ENCODE measurements at places on chromosomes 12 and 14.

- DNase-seq = no peak
These were observed 45.1 kb downstream of the AKAP6 start for GRCh38 chr14:32374155-32374554.

- no peak for DNase-seq
These were observed 1434.5 kb downstream of the LRFN5 start for GRCh38 chr14:43041207-43041606.

GRCh38 chr12:22173177-22173576, 127.2 kb downstream of the CMAS start:
- DNase-seq = no peak

- no peak for DNase-seq
These were observed 798 bp downstream of the CLEC2B start for GRCh38 chr12:9868311-9868801.

DNA sequence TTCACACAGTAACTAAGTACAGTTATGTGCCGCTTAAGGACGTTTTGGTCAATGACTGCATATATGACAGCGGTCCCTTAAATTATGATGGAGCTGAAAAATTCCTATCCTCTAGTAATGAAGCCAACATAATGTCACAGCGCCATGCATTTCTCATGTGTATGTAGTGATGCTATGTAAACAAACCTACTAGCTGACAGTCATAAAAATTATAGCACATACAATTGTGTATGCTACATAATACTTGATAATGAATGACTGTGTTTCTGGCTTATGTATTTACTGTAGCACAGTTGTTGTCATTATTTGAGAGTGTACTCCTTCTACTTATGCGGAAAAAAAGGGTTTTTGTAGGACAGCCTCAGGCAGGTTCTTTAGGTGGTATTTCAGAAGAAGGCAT, 99.7 kb downstream of the DACT1 start:
- DNase-seq = no peak

DNA sequence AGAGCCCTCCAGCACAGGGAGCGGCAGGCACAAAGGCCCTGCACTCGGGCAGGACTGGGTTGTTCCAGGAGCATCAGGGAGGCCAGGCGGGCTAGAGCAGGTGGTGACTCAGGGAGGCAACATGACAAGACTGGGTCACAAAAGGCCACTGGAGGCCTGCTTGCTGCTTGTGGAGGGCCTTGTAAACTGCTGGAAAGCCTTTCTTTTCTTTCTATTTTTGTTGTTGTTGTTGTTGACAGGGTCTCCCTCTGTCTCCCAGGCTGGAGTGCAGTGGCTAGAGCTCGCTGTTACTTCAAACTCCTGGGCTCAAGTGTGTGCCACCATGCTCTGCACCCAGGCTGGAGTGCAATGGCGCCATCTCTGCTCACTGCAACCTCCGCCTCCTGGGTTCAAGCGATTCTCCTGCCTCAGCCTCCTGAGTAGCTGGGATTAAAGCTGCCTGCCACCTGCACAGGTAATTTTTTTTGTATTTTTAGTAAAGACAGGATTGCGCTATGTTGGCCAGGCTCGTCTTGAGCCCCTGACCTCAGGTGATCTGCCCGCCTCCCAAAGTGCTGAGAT, 11.8 kb upstream of the RCOR1 start:
- DNase-seq = no peak

DNA sequence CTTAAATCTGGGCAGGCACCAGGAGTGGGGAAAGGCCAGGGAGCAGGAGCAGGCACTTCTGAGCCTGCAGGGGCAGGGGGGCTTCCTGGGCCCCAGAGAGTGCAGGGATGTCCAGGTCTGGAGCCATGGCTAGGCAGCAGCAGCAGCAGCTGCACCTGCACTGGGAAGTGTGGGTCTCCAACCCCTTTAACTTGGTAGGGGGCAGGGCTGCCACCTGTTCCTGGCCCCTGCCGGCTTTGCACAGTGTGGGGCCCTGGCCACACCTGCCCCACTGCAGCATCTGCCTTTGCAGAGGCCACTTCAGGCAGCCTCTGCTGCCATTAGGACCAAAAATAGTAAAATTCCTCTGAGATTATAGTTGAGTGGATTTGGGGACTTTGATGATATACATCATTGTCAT, 138.5 kb downstream of the SLC16A7 start:
- no peak for DNase-seq

GRCh38 chr14:34851395-34851794, 23.8 kb downstream of the BAZ1A start:
- DNase-seq = no peak

DNA sequence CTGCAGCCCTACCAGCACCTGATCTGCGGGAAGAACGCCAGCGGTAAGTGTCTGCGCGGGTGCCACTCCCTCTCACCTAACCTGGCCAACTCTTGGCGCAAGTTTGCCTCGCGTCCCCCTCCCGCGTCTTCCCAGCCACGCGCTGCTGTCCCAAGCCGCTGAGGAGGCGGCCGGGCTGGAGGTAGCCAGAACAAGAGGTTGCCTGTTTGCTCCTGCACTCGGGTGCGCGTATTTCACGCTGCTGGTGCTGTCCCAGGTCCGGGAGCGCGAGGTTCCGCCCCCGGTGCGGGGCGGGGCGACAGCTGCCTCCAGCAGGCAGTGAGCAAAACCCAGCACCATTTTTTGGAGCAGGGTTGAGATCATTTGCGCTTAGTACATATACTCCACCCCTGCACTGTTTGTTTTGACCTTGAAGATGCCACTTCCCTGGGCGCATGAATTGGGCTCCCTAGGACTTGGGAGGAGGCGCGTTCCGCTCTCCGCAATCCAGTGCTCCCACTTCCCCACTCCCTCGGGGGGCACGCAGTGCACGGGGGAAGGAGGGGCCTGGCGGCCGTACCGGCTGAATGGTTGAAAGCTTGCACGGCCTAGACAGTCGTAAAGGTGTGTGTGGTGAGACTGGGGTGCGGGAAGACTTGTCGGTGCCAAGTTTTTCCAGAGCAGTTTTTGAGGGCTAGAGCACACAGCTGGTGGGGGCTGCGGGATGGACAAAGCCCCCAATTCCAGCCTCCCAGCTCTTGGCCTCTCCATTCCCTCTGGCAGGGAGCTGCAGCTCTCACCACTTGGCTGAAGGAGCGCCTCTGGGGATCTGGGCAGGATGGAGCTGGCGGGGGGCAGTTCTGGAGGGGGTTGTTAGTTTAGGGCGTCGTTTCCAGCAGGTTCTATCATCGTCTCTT, 226.9 kb upstream of the CRY1 start:
- peak; percentile 56 for DNase-seq

DNA sequence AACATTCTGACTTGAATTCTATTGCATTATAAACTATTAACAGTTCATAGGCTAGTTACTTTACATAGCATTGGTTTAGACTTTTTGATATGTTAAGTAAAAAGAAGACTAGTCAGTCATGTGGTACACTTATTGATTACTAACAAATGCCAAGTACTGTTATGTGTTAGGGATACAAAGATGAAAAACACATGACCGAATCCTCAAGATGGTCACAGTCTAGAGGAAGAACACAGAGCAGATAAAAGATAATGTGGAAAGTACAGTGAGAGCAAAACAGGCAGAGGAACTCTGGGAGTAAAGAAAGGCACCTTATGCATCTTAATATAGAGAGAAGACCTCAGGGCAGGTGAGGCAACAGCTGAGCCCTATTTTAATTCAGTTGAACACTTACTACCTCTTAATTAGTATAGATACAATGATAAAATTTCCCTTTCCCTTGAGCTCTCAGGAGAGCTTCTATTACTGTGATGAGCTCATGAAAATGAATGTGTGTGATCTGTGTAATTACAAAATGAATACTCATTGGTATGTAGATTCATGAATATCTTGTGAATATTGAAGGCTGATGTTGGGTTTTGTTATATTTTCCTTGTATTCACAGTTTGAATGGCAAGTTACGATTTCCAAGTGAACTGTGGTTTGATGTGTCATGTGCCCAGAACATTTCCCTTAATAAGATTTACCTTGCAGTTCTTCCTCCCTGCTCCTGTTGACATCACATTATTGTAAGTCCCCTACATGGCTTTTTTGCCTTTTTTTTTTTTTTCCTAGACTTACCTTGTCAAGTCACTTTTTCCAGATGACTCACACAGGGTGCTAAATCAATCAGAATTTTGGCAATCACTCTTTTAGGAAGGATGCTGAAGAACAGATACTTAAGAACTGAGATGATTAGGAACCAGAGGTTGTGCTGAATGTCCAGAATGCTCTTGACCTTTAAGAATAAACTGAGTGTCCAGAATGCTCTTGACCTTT, 29.5 kb upstream of the MSRB3 start:
- DNase-seq = no peak

DNA sequence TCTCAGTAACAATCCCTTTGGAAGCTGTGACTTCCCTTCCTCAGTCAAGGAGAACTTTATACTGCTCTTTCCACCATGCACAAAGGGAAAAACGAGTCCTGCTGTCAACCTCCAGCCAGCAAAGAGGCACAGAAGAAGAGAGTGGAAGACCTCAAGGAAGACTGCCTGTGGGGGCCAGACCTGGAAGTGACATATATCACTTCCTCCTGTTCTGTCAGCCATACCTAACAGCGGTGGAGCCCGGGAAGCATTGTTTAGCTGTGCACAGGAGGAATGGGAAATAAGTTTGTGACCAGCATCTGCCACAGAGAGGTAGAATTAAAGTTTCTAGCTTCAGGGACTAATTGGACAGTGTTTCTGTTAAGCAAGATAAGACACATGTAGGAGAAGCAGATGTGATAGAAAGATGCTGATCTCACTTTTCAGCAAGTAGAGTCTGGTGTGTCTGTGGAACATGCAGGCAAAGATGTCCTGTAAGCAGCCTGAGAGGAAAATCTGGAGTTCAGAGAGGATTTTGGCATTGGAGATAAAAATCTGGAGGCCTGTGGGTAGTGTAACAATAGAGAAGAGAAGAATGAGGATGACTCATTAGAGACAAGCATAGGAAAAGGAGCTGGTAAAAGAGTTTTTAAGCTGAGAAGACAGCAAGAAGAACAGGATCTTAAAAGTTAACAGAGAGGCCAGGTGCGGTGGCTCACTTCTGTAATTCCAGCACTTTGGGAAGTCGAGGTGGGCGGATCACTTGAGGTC, 141.6 kb upstream of the CPSF6 start:
- no peak for DNase-seq

GRCh38 chr14:94113073-94113472, 2.5 kb downstream of the IFI27 start:
- no peak for DNase-seq

DNA sequence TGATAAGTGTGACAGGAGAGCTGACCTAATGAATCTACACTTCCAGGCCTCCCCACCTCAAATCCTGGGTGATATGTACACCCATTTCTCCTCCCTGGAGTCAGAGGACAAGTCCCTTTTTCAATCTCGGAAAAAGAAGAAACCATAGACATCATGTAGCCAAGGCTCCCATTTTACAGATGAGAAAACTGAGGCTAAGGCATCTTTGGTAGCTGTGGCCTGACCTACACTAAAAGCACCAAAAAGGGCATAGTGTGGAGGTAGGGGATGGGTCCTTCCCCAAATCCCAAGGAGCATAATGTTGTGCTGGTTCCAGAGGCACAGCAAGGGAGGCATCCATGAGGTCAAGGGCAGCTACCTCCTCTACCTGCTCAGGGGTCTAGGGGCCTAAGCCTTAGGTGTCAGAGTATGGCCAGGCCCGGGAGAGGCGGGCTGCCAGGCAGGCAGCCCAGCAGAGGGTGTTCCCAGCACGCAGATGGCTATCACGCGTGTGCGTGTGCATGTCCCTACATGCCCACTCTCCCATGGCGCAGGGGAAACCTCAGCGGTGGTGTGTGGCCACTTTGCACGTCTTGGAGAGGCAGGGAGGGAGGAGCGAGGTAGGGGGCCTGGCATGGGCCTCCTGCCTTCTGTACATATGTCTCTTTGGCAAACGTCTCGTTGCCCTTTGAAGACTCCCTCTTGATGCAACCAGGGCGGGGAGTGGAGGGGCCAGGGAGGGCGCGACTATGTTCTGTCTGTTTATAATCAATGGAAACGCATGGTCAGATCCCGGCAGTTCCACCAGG, 2.5 kb downstream of the PGF start:
- DNase-seq = no peak

GRCh38 chr12:3564411-3564810, 73.4 kb downstream of the PRMT8 start:
- DNase-seq = no peak

DNA sequence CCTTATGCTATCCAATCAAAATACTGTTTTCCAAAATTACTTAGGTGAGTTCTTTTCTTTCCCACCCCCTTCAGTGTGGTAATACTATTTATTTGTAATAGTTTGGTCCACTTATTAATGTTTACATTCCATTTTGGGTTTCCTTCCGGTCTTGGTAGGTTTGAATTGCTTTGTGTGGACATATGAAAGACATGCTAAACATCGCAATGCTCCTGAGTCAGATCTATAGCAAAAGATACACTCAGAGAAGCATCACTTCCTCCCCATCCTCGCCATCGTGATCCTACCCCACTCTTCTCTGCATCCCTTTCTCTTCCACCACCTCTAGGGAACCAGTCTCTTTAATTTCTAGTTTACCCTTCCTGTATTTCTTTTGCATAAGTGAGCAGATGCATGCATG, 30.0 kb downstream of the TUNAR start:
- DNase-seq = no peak

GRCh38 chr12:72072592-72073212, 134.1 kb downstream of the TPH2 start:
- no peak for DNase-seq

DNA sequence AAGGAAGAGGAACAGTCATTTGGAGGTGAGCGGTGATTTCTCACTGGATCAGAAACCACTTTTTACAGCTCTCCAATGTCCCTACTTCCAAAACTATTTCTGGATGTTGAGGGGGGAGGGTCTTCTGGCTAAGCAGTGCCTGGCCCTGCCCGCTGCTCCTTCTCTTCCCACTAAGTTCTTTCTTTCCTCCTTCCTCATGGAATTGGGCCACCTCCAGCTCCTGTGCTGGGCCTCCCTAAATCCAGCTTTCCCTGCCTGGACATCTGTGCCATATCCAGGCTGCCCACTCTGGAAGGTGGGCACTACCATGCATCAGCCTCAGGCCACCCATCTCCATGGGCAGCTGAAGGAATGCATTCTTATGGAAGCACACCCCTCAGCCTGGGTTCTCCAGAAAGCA, 11.5 kb downstream of the DHRS2 start:
- no peak for DNase-seq

DNA sequence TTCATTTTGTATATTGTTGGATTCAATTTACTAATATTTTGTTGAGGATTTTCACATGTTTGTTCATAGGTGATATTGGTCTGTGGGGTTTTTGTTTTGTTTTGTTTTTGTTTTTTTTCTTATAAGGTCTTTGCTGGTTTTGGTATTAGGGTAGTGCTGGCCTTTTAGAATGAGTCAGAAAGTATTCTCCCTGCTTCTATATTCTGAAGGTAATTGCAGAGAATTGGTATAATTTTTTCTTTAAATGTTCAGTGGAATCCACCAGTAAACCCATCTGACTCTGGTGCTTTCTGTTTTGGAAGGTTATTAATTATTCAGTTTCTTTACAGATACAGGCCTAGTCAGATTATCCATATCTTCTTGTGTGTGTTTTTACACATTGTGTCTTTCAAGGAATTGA, 8.9 kb downstream of the TOGARAM1 start:
- no peak for DNase-seq

- no peak for DNase-seq
These were observed 1558.5 kb upstream of the TMEM132C start for GRCh38 chr12:126708492-126708896.

GRCh38 chr14:51644217-51644933, 7.3 kb upstream of the FRMD6 start:
- DNase-seq = no peak

GRCh38 chr14:98018628-98019027, 1221.4 kb downstream of the VRK1 start:
- no peak for DNase-seq
